ENCODE measurements at places on chromosomes 2 and 18.

DNA sequence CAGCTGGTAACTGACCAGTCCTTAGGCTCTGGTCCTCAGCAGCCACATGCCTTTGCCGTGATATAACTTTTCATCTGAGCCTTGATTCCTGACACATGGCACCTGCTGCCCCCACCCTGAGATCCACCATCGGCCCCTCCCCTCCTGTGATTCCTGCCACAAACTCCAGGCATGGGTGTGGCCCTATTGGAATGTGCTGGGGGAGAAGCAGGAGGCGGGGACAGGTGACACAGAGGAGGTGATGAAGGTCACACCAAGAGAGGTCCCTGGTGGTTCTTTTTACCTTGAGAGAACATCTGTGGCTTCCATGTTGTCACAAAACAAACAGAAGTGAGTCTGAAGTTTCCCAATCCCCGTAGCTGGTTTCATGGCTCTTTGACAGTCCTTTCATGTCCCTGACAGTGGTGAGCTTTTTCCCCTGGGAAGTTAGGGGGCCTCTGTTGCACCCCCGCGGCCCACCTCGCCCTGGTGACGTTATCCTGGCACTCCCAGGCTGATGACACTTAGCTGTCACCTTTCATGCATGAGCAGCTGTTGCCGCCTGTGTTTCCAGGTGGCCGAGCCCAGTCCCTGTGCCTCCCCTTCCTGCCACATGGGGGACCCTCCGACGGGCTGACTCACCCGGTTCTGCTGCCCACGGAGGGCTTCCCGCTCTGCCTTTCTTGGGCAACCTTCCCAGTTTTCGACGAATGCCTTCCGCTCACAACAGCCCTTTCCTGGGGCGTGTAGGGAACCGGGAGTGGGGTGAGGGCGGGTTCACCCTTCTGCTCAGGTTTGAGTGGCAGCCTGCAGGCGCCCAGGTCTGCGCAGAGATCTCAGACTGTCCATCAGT, 66.3 kb upstream of the GLI2 start:
- DNase-seq = no peak

DNA sequence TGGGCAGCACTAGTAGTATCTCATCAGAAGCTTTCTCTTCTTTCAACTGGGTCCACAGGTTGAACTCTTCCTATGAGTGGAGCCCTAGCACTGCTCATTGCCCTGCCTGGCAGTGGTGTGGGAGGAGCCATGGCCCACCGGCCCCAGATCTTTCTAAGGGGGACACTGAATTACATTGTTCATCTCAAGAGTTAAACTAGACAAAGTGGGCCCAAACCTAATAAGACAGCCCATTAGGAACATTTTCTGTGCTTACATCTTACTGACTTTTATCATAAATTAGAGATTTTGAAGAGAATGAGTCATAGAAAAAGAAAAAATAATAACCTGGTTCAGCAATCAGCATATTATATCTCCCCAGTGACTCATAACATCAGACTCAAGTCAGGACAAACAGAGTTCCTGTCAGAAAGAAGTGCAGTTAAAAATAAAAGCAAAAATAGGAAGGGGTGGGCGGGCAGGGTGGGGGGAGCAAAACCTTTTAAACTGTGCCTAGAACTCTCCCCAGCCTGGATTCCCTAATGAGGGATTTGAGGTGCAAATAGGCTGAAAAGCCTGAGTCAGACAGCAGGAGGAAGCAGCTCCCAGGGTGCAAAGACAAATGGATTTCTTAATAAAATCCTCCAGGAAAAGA, 161.6 kb upstream of the TRIB2 start:
- no peak for DNase-seq

GRCh38 chr2:33372940-33373553, 103.4 kb upstream of the RASGRP3 start:
- DNase-seq = peak; percentile 51

GRCh38 chr2:218882461-218882816, 1.8 kb downstream of the WNT10A start:
- DNase-seq = no peak

DNA sequence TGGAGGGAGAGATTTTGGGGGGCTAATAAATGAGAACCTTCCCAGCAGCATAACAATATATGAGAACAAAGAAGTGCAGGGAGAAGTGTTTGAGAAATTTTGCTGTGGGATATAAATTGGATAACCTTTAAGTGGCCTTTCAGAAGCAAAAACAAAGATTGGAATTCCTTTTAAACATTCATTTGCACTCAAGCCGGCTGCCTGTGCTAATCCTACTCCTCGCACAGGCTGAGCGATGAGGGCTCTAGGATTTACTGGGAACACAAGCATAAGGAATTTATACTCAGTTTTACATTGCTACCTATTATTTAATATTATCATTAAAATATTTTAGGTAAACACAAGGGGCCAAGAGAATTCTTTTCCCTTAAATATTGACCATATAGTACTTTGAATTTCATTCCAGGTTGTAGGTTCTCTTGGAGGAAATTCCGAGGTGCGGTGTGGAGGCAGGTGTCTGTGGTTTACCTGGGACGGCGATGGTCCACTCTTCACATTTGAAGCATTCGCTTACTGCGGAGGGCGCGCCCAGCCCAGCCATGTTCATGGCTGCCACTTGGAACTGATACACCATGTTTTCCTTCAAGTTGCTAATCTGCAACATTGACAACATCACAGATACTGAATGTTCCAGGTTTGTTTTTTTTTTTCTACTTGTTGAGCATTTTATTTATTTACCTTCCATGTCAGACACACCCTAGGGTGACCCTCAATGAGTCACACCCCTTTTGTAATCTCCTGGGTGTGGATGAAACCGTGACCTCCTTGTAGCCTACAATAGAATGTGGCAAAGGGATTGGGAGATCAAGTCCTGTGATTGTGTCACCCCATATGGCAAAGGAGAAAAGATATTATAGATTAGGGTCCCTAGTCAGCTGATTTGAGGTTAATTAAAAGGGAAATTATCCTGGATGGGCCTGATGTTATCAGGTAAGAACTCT, 100.1 kb downstream of the MYOM1 start:
- DNase-seq = no peak

- DNase-seq = no peak
Measured at GRCh38 chr18:22601481-22601880, 183.8 kb upstream of the CTAGE1 start.

All from NCI-H2081 (cell line).